ENCODE measurements at places on chromosomes 7 and 10.
A peak's percentile ranks its signal among the peaks of the same experiment; 100 is the strongest.

DNA sequence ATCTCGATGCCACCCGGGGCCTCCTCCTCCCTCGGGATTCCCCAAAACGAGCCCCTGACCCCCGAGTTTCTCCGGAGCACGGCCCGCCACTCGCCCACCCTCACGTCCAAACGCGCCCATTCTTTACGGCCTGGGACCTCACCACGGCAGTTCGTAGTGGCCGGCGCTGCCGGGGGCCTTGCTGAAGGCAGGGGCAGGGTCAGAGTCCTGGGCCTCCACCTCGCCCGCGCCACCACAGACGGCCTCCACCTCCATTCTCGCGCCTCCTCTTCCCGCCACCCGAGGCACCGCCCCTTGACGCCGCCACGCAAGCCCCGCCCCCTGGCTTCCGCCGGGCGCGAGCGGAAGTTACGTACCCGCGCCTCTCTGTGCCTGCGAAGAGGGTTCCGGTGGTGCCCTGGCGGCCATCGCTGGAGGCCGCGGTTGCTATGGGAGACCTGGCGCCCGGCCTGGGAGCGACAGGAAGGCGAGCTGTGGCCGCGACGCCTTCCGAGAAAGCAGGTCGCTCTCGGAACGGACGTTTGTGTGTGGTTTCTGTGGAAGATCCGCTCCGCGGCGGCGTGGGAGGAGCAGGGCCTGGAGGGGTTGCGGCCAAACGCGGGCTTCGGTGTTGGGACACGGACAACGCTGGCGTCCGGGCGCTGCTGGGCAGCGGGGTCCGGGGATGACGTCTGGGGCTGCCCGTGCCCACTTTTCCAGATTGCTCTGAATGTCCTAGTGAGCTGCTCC lies at the start of gene RFC2:
TSS of gene RFC2 (minus strand) at position 271 of the 729 bp plus-strand sequence. CDS start at position 255, 16 bp downstream.
- DNase-seq: peak; percentile 98

DNA sequence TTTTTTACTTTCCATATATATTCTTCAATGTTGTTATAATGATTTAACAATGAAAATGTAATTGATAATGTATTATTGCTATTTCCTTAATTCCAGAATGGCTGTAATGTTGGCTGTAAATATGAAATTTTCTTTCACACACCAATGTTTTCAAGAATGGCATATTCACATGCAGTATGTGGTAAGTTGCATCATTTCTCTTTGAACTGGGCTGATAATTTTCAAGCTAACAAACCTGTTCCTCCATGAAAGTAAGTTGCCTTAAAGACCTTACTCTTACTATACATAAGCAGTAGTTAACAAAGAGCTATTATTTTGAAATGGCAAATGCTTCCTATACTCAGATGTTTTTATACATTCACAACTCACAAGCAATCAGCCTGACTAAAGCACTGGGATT lies 154.5 kb downstream of the TMEM168 start:
- DNase-seq: no peak

GRCh38 chr7:36013246-36014014 lies 139.6 kb upstream of the EEPD1 start:
- no peak for DNase-seq

DNA sequence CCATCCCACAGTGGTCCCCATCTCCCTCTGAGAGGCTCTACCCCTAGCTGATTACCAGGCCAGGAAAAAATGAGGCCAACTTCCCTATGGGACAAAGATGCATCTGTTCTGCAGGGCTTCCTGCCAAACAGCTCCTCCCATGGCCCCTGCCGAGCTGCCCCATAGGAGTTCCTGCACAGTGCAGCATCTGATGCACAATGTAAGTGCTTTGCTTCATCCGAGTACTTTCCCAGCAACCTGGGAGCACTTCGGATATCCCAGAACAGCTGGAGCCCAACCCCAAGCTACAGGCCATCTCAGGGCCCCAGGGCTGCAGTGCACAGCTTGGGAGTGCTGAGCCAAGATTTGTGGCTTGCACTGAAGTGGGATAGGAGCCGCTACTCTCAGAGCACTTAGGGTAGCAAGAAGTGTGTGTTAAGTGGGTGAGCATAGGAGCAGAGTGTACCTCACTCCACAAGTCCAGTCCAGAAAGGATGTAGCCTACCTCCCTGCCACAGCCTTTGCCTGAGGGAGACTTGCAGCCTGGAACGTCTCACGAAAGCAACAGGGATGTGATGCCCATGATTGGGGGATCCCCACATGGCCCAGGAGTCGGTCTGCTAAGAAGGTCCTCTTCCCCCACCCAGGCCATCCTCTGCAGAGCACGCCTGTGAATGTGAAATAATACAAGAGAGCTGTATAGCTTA lies 209.6 kb upstream of the VWC2 start:
- DNase-seq: no peak

DNA sequence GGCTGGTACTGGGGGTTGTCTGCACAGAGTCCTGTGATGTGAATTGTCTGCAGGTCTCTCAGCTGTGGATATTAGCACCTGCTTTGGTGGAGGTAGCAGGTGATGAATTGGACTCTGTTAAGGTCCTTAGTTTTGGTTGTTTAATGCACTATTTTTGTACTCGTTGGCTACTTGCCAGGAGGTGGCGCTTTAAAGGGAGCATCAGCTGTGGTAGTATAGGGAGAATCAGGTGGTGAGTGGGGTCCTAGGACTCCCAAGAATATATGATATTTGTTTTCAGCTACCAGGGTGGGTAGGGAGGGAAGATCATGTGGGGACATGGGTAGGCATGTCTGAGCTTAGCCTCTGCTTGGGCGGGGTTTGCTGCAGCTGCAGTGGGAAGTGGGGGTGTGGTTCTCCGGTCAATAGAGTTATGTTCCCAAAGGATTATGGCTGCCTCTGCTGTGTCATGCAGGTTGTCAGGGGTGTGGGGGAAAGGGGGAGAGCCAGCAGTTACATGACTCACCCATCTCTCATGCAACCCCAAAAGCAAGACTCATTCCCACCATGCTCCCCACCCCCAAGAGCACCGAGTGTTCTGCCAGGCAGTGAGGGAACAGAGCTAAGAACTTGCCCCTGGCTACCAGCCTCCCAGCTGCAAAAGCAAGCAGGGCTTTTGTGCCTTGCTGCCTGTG lies 53.7 kb upstream of the ZNF273 start:
- no peak for DNase-seq

- DNase-seq: no peak
These were observed 1407.5 kb upstream of the LRRTM3 start for GRCh38 chr10:65518379-65518778.

- DNase-seq: no peak
These were observed 292.9 kb upstream of the NPVF start for GRCh38 chr7:25521236-25521635.

GRCh38 chr10:110755781-110756180 lies 111.6 kb downstream of the RBM20 start:
- DNase-seq: no peak

GRCh38 chr7:103338864-103339263 lies 5.7 kb downstream of the DNAJC2 start:
- no peak for DNase-seq

GRCh38 chr10:51718804-51719291 lies 19.5 kb upstream of the CSTF2T start:
- no peak for DNase-seq

GRCh38 chr10:43187213-43187612 lies 49.0 kb downstream of the CSGALNACT2 start:
- DNase-seq: no peak

GRCh38 chr10:75550191-75550590 lies 118.8 kb downstream of the LRMDA start:
- no peak for DNase-seq

DNA sequence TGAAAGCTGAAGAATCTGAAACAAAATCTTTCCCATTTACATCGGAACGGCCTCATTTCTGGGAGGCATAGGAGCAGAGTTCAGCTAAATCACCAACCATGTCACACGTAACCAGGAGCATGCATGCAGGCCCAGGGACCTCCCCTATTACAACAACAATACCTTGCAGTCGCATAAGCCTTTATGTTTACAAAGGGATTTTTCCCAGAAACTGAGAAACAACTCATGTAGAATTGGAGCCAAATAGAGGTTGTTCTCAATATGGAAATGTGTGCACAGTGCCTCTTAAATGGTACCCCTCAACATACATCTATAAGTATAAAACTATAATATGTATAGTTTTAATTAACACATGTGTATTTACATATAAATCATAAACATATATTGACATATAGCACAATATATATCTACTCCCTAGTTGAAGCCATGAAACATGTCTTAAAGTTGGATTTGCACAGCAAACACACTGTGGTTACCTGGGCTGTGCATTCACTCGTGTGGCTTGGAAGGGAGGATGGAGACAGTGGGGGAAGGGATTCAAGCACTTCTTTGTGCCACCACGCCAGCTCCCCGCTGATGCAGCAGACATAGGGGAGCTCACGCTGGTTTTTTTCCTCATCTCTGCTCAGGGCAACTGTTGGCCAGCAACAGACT lies 35.0 kb upstream of the DGKI start:
- DNase-seq: no peak

DNA sequence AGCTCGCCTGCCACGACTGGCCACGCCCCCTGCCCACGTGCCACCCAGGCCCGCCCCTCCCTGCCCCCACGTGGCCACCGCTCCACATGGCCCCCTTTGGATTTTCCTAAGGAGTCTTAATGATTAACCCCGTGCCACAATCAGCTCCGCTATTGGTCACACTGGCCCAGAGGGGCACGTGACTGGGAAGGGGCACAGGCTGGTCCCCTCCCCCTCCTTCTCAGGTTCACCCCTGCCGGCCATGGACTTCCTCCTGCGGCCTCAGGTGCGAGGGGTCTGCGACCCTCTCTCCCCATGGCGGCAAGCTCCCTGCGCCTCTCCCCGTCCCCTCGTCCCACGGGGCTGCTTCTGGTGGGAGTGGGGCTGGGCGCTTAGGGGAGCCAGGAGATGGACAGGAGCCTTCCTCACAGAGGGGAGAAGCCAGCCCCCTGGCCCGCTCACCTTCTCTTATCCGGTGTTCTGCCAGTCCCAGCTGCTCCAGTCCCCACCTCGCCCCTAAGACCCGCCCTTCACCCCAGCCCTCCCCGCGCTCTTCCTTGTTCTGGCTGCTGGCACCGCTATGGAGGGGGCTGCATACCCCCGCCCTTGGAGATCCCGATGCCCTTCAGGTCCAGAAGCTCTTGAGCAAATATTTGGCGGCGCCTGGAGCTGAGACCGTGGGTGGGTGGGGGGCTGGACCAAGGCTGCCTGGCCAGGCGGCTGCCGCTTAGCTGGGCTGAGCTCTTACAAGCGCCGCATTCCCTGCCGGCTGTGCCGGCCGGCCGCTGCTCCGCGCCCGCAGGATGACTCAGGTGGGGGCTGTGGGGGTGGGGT lies 3.2 kb downstream of the SLC4A2 start:
- DNase-seq: peak; percentile 66

- no peak for DNase-seq
These were observed 124.0 kb downstream of the CNNM2 start for GRCh38 chr10:103042129-103042528.

GRCh38 chr10:35887685-35888084 lies 245.6 kb upstream of the FZD8 start:
- no peak for DNase-seq

DNA sequence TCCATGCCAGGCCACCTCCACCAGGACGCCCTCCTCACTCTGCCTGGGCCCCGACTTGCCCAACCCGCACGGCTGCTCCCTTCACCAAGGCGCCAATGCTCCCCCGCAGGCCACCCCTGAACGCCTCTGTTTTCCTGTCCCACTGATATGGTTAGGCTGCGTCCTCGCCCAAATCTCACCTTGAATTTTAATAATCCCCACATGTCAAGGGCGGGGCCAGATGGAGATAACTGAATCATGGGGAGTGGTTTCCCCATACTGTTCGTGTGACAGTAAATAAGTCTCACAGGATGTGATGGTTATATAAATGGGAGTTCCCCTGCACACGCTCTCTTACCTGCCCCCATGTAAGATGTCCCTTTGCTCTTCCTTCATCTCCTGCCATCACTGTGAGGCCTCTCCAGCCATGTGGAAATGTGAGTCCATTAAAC lies 29.8 kb downstream of the RSU1 start:
- no peak for DNase-seq

- peak; percentile 33 for DNase-seq
These were observed 2.0 kb upstream of the NRAP start for GRCh38 chr10:113665806-113666354.

- DNase-seq: peak; percentile 33
These were observed 196.1 kb downstream of the NXPH1 start for GRCh38 chr7:8629504-8629903.

- no peak for DNase-seq
These were observed 436.2 kb downstream of the KCNMA1 start for GRCh38 chr10:77201135-77202106.

DNA sequence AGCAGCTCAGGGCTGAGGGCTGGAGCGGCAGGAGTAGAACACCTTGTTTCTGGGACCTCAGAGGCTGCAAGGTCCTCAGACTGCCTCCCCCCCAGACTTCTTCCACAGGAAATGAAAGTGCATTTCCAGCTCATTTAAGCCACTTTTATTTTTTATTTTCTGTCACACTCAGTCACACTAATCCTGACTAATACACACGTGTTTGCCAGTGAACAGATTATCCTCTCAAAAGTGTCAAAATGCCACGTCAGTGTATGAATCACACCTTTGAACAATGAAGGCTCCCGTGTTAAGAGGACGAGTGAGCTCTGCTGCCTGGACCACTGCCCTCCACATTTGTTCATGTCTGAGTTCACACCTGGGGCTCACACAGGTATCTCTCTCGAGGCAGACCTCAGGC lies 488.5 kb downstream of the DNAJB6 start:
- DNase-seq: no peak

GRCh38 chr10:30781670-30782121 lies 152.1 kb upstream of the LYZL2 start:
- DNase-seq: no peak

Measured in lung (tissue), 17 donors.